ENCODE measurements at places on chromosomes 5 and 9. TPM values are rescaled to one million over a fixed set of nuclear protein-coding genes. Genes with fewer than 3 reads are reported as not detected.

Gene SLC34A1
- total RNA-seq = 0.09 TPM

Gene FRMD3
- total RNA-seq = 0.62 TPM

Gene SLC4A9
- not detected for total RNA-seq

GRCh38 chr5:171688696-171689495 lies 96.7 kb upstream of the SMIM23 start:
- H3K4me1 ChIP-seq = no peaks in the 10 kb centered on the region
- no peak overlapping the region for H3K27ac ChIP-seq
- DNase-seq = no peak
- H3K4me3 ChIP-seq = no peak overlapping the region
- H3K36me3 ChIP-seq = no peaks in the 10 kb centered on the region
- no peaks in the 10 kb centered on the region for H3K27me3 ChIP-seq

GRCh38 chr5:139676951-139677735 lies 29.0 kb downstream of the CXXC5 start:
- no peak for DNase-seq
- no peaks in the 10 kb centered on the region for H3K36me3 ChIP-seq
- no peaks in the 10 kb centered on the region for H3K27me3 ChIP-seq
- no peaks in the 10 kb centered on the region for H3K4me1 ChIP-seq

GRCh38 chr5:103512500-103512899 lies 50.1 kb downstream of the NUDT12 start:
- H3K27me3 ChIP-seq = peaks cover 3% of the 10 kb centered on the region
- no peaks in the 10 kb centered on the region for H3K4me1 ChIP-seq
- no peak overlapping the region for H3K27ac ChIP-seq
- H3K36me3 ChIP-seq = no peaks in the 10 kb centered on the region
- DNase-seq = no peak

GRCh38 chr5:173016598-173017046 lies 33.1 kb downstream of the ATP6V0E1 start:
- no peaks in the 10 kb centered on the region for H3K27me3 ChIP-seq
- DNase-seq = no peak
- H3K4me3 ChIP-seq = no peak overlapping the region
- H3K4me1 ChIP-seq = peaks cover 8% of the 10 kb centered on the region
- H3K36me3 ChIP-seq = peaks cover 6% of the 10 kb centered on the region
- H3K27ac ChIP-seq = no peak overlapping the region

DNA sequence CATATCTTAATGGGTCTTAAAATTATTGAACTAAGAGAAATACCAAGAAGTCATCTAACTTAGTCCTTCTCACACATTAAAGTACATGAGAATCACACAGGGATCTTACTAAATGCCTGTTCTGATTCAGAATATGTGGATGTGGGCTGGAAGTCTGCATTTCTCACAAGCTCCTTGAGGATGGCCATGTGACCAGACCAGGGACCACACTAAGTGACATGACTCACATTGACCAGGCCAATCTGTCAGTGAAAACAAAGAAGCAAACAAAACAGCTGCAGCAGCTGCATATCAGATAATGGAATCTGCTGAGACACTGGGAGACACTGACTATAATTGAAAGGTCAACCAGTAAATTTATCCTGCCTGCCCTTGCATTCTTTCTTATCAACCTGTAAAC lies 110.5 kb downstream of the ADAMTS12 start:
- H3K27ac ChIP-seq = no peak overlapping the region
- H3K4me3 ChIP-seq = no peak overlapping the region
- no peaks in the 10 kb centered on the region for H3K4me1 ChIP-seq

- DNase-seq = no peak
- H3K36me3 ChIP-seq = no peaks in the 10 kb centered on the region
- no peaks in the 10 kb centered on the region for H3K27me3 ChIP-seq
- H3K27ac ChIP-seq = no peak overlapping the region
Observed at GRCh38 chr9:114196117-114196516, 40.8 kb downstream of the COL27A1 start.

GRCh38 chr9:115469841-115470240 lies 351.9 kb upstream of the TNC start:
- no peaks in the 10 kb centered on the region for H3K27me3 ChIP-seq
- no peaks in the 10 kb centered on the region for H3K4me1 ChIP-seq
- DNase-seq = no peak
- no peaks in the 10 kb centered on the region for H3K36me3 ChIP-seq
- H3K27ac ChIP-seq = no peak overlapping the region

GRCh38 chr5:153358315-153358976 lies 132.0 kb upstream of the GRIA1 start:
- H3K4me1 ChIP-seq = no peaks in the 10 kb centered on the region
- no peak overlapping the region for H3K4me3 ChIP-seq
- no peaks in the 10 kb centered on the region for H3K36me3 ChIP-seq
- DNase-seq = no peak
- H3K27me3 ChIP-seq = no peaks in the 10 kb centered on the region
- H3K27ac ChIP-seq = no peak overlapping the region

GRCh38 chr5:125798307-125798706 lies 624.9 kb upstream of the GRAMD2B start:
- no peaks in the 10 kb centered on the region for H3K27me3 ChIP-seq
- H3K4me3 ChIP-seq = no peak overlapping the region
- DNase-seq = no peak
- H3K4me1 ChIP-seq = no peaks in the 10 kb centered on the region
- no peaks in the 10 kb centered on the region for H3K36me3 ChIP-seq
- no peak overlapping the region for H3K27ac ChIP-seq
